ENCODE measurements at places on chromosomes 5 and 9.

DNA sequence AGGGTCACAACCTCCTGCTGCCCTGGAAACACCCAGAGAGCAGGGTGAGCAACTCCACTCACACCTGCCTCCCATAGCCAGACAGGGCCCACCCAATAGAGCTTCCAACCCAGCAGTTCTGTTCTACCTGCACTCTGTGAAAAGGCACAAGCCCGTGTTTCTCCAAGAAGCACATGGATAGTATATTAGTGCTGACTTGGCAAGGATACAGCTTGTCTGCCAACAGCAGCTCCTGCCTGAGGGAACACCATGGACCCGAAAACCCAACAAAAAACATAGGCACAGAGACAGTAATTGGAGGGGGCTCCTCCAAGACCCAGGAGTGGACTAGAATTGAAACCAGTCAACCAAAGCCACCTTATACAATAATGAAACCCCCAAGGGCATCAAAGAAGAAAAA is 48.6 kb downstream of the CDKN2A start:
- no peak for DNase-seq

- peak; percentile 86 for DNase-seq
Measured at GRCh38 chr5:80763211-80763610, 108.4 kb upstream of the DHFR start.

DNA sequence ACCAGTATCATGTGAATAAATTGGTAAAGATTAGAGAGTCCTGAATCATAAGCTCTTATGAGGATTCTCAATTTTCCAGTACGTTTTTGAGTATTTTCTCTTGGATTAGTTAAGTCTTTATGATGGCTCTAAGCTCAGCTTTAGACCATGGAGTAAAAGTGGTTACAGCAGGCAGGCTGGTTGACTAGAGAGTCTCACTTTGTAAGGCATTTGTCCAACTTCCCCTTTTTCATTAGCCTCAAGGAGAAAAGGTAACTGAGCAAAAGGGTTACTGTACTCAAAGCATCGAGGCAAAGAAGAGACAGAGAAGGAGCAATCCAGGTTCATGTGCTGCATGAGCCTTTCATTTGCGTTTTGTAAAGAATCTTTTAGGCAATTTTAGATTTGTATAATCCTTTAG is 8.5 kb downstream of the NOP16 start:
- DNase-seq: no peak

GRCh38 chr9:107633406-107633805 is 143.8 kb upstream of the KLF4 start:
- DNase-seq: no peak

DNA sequence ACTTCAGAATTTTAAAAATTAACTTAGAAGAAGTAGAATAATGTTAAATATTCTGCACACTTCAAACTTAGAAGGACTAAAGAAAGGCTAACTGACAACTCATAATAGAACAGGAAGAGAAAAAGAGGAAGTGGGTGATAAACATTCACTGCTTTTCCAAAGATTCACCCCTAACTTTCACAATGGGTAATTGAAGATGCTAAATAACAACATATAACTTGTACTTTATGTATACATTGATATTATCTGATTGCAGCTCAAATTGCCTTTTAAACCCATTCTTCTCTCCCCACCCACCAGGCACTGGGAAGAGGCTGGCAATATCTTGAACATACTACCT is 376.6 kb downstream of the EFNA5 start:
- DNase-seq: no peak

GRCh38 chr5:142572006-142572405 is 113.9 kb downstream of the FGF1 start:
- no peak for DNase-seq

DNA sequence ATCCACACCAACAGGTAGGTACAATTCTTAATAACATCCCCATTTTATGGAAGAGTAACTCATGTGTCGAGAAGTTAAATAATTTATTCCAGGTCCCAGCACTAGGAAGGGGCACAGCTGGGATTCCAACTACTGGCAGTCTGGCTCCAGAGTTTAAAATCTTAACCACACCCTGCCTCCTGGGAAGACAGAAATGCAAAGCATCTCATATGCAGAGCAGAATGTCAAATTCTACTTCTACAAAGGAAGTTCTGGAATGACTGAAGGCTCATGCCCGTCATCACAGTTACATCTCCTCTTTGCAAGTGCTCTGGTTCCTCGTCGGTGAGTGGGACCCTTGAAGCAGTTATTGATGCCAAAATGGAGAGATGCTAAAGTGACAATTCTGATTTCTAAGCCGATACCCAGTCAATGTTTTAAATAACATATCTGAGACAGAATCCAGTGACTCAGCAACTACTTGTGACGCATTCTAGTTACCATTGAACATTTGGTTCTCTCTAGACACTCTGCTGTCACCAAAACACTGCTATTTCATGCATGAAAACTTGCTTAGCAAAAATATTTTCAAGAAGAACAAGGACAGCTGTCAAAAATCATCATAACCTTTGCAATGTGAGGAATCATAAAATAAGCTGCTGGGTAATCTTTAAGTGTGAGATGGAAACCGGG is 412.7 kb downstream of the CTNND2 start:
- DNase-seq: no peak

DNA sequence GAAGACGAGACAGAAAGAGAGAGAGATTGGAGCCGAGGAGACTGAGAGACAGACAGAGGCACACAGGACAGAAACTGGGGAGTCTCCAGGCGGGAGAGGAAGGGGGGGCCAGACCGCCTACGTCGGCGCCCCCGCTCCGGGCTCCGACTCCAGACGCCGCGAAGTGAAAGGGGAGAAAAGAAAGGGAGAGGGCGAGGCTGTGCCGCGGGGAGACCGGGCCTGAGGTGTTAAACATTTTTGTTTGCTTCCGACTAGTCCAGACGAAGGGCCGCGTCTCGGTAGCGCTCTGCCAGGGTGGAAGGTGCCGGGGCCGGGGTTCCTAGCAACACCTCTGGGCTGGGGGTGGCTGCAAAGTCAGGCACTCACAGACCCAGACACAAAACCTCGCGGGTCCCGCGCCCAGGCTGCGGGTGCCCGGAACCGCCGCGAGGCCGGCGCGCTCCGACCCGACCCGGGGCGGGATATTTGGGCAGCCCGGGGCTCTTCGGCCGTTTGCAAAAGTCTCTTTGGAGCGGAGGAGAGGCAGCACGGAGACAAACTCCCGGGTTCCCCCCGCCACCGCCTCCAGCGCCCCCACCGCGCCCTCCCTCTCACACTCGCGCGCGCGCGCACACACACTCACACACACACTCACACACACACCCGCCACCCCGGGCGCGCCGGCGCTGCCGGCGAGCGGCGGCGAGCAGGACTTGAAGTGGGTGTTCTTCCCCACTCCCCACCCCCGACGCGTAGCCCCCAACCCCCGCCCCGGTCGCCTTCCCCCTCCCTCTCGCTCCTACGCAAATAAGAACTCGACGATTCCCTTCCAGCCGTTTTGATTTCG is 626 bp upstream of the FST start:
- DNase-seq: no peak

DNA sequence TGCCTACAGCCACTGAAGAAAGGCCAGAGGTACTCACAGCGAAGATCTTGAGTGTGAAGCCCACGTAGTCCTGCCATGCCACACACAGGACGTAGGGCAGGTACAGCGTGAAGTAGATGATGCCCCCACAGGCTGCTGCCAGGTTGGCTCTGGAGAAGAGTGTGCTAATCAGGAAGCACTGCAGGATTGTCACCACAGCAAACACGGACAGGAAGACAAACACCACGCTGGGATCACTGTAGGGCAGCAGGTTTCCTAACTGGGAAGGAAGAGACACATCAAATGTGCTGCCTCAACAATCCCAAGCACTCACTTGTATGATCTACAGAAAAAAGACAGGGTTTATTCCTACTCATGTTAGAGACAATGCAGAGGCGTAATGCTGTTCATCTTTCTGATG is 63.0 kb downstream of the NIPSNAP3B start:
- no peak for DNase-seq

DNA sequence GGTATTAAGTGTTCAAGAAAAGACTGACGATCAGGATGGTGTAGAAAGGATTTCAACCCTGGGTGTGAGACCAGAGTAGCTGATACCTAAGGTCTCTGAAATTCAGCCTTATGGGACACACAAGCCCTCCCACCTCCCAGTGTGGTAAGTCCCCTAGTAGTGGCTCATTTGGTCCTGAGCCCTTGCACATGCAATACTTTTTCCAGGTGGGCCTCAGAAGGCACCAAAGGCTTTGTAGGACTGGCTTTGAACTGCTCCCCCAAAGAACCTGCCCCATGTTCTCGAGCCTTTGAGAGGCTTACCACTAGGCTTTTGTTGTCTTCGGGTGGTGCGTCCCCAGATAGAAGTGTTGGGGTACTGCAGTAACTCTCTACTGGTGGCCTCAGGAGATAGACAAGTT is 803 bp downstream of the GARIN3 start:
- no peak for DNase-seq

Measured in amniotic epithelial cell (primary cell).